ENCODE measurements at places on chromosomes 16 and 17.

DNA sequence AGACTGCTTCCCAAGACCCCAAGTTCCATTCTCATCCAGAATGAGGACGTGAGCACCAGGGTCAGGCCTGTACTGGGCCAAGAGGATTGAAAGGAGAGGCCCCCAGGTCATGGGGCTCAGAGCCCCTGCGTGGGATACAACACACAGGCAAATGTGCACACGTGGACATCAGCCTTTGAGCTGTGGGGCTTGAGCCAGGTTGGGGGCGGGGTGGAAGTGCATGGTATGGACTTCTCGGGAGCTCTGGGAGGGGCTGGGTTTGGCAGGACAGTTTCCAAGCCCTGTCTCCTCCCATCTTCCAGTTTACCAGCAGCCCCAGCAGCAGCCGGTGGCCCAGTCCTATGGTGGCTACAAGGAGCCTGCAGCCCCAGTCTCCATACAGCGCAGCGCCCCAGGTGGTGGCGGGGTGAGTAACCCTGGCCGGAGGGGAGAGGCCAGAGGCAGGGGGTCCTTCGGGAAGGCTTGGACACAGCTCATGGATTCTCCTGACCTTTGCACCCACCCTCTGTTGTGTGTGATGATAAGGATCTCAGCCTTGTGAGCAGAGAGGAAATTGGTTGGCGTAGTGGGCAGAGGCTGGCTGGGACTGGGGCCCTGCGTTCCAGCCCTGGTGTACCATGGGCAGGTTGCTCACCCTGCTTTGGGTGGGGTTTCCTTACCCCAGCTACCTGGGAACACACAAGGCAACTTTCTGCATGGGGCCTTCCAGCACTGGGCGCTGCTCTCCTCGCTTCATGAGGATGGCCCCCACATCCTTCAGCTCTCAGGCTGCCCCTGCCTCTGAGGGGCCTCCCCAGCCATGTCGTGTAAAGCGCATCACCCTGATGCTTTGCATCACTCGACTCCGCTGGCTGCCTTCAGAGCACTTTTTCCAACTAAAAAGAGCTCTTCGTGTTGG, 10.4 kb upstream of the LASP1NB start:
- DNase-seq = no peak

DNA sequence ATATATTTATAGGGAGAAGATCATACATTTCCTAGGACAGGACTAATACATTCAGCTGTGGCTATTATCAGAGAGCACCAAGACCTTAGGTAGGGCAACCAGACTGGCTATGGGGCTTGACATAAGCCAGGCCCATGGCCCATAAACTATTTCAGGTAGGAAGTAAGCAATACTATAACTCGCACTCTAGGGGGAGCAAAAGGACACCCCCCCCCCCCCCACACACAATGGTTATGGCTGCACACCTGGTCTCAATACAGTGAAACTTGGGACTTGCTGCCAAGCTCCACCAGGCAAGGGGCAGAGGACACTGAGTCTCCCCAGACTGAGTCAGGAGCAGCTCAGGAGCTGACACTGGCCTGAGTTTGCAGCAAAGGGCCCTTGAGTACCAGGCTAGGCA, 348.9 kb upstream of the ASIC2 start:
- no peak for DNase-seq

DNA sequence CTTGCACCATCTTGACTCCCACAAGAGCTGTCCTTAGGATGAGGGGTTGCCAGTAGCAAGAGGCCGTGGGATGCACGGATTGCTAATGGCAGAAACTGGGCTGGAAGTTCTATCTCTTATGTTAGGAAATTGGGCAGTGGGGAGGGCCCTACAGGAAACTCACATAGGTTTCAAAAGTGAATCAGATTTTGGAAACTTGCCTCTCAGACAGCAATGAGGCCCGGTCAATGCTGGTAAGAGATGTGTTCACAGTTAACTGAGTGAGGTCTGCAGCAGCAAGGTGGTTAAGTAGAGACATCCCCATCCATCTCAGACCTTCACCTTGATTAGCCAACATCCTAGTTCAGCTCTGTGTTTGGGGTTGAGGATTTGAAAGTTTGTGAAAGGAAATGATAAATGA, 164.7 kb downstream of the ABCA8 start:
- DNase-seq = no peak

DNA sequence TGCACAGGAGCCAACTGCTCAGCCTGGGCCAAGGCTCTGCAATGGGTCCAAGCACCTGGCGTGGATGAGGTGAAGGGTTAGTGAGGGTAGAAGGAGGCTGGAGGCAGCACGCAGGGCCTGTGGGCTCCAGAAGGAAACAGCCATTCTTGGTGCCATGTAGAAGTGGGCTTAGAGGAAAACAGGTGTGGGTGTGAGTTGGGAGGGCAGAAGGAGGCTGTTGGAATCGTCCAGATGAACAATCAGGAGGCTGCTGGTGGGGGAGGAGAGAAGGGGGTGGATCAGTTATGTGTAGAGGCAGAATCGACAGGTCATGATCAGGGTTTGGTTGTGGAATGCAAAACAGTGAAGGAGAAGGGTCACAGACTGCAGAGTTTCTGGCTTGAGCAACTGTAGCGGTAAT, 51.7 kb upstream of the ALDH3A2 start:
- DNase-seq = no peak

GRCh38 chr17:32742681-32743538, 134.0 kb downstream of the MYO1D start:
- peak; percentile 68 for DNase-seq

DNA sequence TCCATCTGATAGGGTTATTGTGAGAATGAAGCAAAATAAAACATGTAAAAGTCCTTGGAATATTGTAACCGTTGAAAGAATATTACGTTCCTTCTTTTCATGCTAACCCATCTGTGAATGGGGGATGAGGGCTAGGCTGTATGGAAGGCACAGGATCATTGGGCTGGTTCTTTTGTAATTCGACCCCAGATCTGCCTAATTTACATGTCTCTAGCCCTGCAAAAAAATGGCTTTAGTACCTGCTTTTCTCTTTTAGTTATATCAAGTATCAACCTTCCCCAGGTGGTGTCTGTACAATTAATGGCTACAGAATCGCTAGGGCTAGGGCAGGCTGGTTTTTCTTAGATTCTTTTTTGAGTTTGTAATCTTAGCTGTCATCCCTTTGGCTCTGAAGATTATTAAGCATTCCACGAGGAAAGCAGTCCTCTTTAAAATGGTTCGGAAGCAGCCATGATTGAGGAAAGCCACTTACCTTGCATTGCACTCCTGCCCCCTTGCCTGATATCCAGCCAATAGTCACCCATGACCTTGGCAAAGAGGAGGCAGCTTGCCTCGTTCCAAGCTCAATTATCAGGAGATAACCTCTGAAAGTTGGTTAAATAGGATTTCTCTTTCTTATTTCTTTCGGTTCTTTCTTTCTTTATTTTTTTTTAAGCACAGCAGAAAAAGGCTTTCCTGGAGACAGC, 153.9 kb upstream of the ZKSCAN2 start:
- DNase-seq = no peak

DNA sequence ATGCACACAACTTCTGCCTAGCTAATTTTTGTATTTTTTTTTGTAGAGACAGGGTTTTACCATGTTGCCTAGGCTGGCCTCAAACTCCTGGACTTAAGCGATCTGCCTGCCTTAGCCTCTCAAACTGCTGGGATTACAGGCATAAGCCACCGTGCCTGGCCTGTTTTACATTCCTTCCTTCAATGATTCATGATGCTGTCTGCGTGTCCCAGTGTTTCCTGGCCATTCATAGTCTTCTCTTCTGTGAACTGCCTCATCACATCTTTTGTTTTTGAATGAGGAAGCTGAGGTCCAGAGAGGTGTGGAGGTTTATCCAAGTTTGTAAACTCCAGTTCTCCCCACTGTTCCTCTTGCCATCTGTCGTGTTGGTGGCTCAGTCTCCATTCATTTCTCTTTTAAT, 64.5 kb upstream of the MED9 start:
- no peak for DNase-seq

DNA sequence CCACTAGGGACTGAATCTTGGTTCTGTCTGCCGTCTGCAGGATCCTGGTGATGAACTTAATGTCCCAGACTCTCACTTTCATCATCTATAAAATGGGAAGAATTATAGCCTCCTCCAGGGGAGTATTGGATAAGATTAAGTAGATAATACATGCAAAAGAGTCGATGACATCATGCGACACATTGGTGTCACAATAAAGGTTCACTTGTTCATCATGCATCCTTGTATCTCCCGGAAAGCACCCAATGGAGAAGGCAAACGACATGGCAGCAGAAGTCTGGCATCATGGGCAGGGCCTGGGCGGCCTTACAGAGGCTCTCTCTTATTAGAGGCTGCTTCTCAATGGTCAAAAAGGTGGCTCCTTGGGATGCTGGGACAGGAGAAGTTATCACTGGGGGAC, 35.1 kb upstream of the CD300E start:
- no peak for DNase-seq
